Left lung (tissue), 14 donors: ENCODE measurements at places on chromosomes 5 and 9. TPM values are rescaled to one million over a fixed set of nuclear protein-coding genes. Genes with fewer than 3 reads are reported as not detected.
A peak's percentile ranks its signal among the peaks of the same experiment; 100 is the strongest.

The PTGER4 gene
- polyA plus RNA-seq: 2.9 TPM

The SH3PXD2B gene
- polyA plus RNA-seq: 41.4 TPM

The PRUNE2 gene
- 3.9 TPM for polyA plus RNA-seq

DNA sequence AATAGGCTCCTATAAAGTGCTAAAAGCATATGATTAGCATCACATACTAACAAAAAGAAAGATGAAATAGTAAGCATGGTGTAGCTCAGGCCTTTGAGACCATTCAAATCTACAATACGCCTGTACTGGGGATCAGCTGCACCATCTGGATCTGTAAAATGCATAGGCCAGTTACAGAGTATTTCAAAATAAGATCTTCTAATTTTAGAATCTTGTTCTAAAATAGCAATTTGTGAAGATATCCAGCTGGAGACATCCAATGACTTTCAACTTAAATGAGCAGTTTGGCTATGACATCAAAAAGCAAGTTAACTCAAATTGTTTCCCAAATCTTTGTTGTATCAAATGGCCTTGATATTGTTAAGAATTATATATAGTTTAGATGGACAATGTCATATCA, 386.3 kb downstream of the MRPS30 start:
- DNase-seq: peak; percentile 25

The AK8 gene
- 3.4 TPM for polyA plus RNA-seq

DNA sequence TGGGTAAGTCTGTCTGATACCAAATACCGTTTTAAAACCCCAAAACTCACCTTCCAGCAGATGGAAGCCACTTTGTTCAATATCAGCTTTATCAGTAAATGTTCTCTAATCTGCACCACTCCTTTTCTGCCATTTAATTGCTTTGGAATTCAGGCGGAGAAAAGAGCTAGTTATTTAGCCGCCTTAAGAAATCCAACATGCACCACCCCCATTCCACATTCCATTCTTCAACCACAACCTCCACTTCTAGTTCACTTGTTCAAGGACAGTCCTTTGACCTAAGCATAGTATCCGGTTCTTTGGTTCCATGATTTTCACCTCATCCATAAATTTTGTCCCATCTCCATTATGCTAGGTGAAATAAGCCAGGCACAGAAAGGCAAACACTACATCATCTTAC, 240.1 kb downstream of the DNAH5 start:
- DNase-seq: no peak

The TNC gene
- 118 TPM for polyA plus RNA-seq
